Endothelial cell of coronary artery (primary cell): ENCODE measurements at places on chromosomes 2 and 18. TPM values are rescaled to one million over a fixed set of nuclear protein-coding genes. Genes with fewer than 3 reads are reported as not detected.

The PUM2 gene
- 33.9 and 43.4 TPM in 2 replicates for total RNA-seq

The GLB1L gene
- total RNA-seq, result 3.3 and 4.0 TPM in 2 replicates

The COA5 gene
- total RNA-seq, result 21.1 and 30.7 TPM in 2 replicates

The ACVR1C gene
- under 0.01 TPM in 1 of 2 replicates, not detected in the other for total RNA-seq

The MOGAT1 gene
- total RNA-seq, result not detected in 2 replicates

The PHLPP1 gene
- total RNA-seq, result 3.9 and 9.6 TPM in 2 replicates

The CNTNAP5 gene
- total RNA-seq, result 0.09 TPM in 1 of 2 replicates, not detected in the other

The CPS1 gene
- 3.9 and 7.2 TPM in 2 replicates for total RNA-seq

The SERPINB7 gene
- total RNA-seq, result not detected in 2 replicates

The STPG4 gene
- total RNA-seq, result 0.09 TPM in 2 replicates

The SPHKAP gene
- not detected in 2 replicates for total RNA-seq

The SMYD5 gene
- 14.6 and 16.5 TPM in 2 replicates for total RNA-seq

The SERPINB4 gene
- not detected in 2 replicates for total RNA-seq

The ERBB4 gene
- total RNA-seq, result under 0.01 and 0.28 TPM in 2 replicates

The GALNT5 gene
- total RNA-seq, result under 0.01 and 6.4 TPM in 2 replicates

The EHD3 gene
- 3.5 and 5.9 TPM in 2 replicates for total RNA-seq

The UGT1A6 gene
- not detected in 2 replicates for total RNA-seq

The INSIG2 gene
- total RNA-seq, result 11.5 and 15.9 TPM in 2 replicates

The TAF1B gene
- total RNA-seq, result 18.0 and 25.8 TPM in 2 replicates

The ZSWIM2 gene
- total RNA-seq, result not detected in 2 replicates

The ZNF512 gene
- total RNA-seq, result 16.0 and 17.3 TPM in 2 replicates

The IL36G gene
- total RNA-seq, result not detected in 2 replicates

The TCF23 gene
- not detected in 2 replicates for total RNA-seq

The LOXHD1 gene
- total RNA-seq, result not detected in 2 replicates

The ACADL gene
- total RNA-seq, result not detected in 2 replicates

The LRRTM1 gene
- total RNA-seq, result not detected in 2 replicates

The KCMF1 gene
- total RNA-seq, result 52.3 and 60.0 TPM in 2 replicates

The ACOXL gene
- total RNA-seq, result not detected in 2 replicates

The VWC2L gene
- not detected in 2 replicates for total RNA-seq

The MC2R gene
- total RNA-seq, result not detected in 2 replicates

The ANKRD39 gene
- total RNA-seq, result 6.3 and 6.9 TPM in 2 replicates

The ANKRD53 gene
- 0.09 and 0.18 TPM in 2 replicates for total RNA-seq

The MYO5B gene
- 0.54 and 1.4 TPM in 2 replicates for total RNA-seq

The ALK gene
- not detected in 2 replicates for total RNA-seq

The SKOR2 gene
- not detected in 2 replicates for total RNA-seq

The CPLX4 gene
- total RNA-seq, result not detected in 2 replicates

The RAB6C gene
- under 0.01 TPM in 1 of 2 replicates, not detected in the other for total RNA-seq

The CYP1B1 gene
- 0.18 and 0.94 TPM in 2 replicates for total RNA-seq

The FN1 gene
- 3,205 and 7,933 TPM in 2 replicates for total RNA-seq

The TRABD2A gene
- 0.56 and 0.81 TPM in 2 replicates for total RNA-seq

The TWIST2 gene
- total RNA-seq, result 1.6 and 7.1 TPM in 2 replicates

The CAPN13 gene
- not detected in 2 replicates for total RNA-seq

The NT5C1B gene
- total RNA-seq, result not detected in 2 replicates

The RBFA gene
- 33.3 and 34.3 TPM in 2 replicates for total RNA-seq

The FAM237A gene
- not detected in 2 replicates for total RNA-seq

The FER1L5 gene
- total RNA-seq, result under 0.01 and 0.09 TPM in 2 replicates

The SULT1C4 gene
- 4.3 and 9.3 TPM in 2 replicates for total RNA-seq

The PJVK gene
- 0.54 and 0.66 TPM in 2 replicates for total RNA-seq

The UBE2F gene
- total RNA-seq, result 42.2 and 45.3 TPM in 2 replicates

The TXNDC2 gene
- under 0.01 TPM in 1 of 2 replicates, not detected in the other for total RNA-seq

The CAPN14 gene
- under 0.01 and 0.09 TPM in 2 replicates for total RNA-seq

The UGT1A3 gene
- total RNA-seq, result not detected in 2 replicates

The VIT gene
- total RNA-seq, result 0.09 and 0.90 TPM in 2 replicates

The IL36B gene
- total RNA-seq, result not detected in 2 replicates

The PCARE gene
- total RNA-seq, result under 0.01 TPM in 1 of 2 replicates, not detected in the other

The ATP5F1A gene
- 619 and 862 TPM in 2 replicates for total RNA-seq

The GALNT14 gene
- 0.45 TPM in 1 of 2 replicates, not detected in the other for total RNA-seq

The PPP1CB gene
- total RNA-seq, result 124 TPM in 2 replicates
